Activated CD4-positive, alpha-beta T cell treated with anti-CD3 and anti-CD28 coated beads for 24 hours (primary cell): ENCODE measurements at places on chromosomes 6 and 20.

GRCh38 chr6:114707081-114707620 is 364.3 kb upstream of the HS3ST5 start:
- no peak for DNase-seq

DNA sequence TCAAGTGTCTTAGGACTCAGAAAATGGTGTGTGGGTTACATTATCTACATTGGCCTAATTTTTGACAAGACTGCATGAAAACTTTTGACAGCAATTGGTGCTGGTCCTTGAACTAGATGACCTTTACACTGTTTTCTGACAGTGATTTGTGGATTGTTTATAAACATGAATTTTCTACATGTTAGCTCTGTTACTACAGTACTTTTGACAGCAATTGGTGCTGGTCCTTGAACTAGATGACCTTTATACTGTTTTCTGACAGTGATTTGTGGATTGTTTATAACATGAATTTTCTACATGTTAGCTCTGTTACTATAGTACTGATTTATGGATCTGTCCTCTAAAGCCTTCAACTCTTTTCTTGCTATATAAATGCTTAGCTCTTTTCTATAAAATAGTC is 16.7 kb downstream of the KCTD20 start:
- DNase-seq: no peak

- DNase-seq: no peak
Observed at GRCh38 chr6:8642131-8642530, 206.8 kb upstream of the SLC35B3 start.

GRCh38 chr6:44399991-44400390 is 12.5 kb downstream of the CDC5L start:
- DNase-seq: no peak

DNA sequence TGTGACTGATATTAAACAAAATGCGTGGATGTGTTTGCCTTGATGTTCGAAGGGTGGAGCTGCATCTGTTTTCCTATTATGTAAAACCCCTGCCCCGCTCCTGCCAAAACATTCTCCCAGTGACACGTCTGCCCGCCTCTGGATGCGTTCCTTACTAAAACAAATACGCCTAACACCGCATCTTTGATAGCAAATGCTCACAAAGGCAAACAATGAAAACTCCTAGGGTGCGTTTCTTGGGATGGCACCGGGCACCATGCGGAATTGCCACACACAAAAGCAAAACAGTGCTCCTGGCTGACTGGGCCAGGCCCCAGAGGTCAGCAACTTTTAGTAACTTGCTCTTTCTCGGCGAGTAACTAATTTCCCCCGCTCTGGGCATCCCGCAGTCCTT is 9.0 kb upstream of the FOXC1 start:
- no peak for DNase-seq

- no peak for DNase-seq
Observed at GRCh38 chr6:135572051-135572450, 74.5 kb upstream of the AHI1 start.

DNA sequence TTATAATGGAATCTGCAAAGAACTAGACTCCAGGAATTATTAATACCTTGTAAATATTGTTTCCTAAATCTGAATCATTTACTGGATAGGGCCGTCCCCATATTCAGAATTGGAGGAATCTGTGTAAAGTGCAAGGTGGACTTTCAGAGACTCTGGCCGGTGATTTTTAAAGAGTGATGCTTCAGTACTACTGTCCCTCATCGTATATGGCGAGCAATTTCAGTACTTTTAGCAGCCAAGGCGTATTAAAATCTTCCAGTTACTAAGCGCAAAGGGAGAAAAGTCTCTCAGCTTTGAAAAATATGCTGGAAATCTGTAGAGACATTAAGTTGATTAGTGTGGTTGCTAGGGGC is 483 bp downstream of the SMIM26 start:
- DNase-seq: no peak

- DNase-seq: no peak
Observed at GRCh38 chr6:159852877-159853276, 37.9 kb upstream of the MAS1 start.

DNA sequence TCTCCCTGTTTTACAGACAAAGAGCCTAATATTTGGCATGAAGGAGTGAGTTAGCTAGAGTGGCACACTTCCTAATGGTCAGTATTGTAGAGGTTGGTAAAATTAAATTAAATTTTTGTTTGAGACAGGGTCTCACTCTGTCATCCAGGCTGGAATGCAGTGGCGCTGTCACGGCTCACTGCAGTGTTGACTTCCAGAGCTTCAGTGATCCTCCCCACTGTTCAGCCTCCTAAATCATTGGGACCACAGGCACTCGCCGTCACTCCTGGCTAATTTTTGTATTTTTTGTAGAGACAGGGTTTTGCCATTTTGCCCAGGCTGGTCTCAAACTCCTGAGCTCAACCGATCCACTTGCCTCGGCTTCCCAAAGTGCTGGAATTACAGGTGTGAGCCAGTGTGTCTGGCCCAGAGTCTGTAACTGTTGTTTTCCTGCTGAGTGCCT is 70.9 kb downstream of the SCAND1 start:
- no peak for DNase-seq

DNA sequence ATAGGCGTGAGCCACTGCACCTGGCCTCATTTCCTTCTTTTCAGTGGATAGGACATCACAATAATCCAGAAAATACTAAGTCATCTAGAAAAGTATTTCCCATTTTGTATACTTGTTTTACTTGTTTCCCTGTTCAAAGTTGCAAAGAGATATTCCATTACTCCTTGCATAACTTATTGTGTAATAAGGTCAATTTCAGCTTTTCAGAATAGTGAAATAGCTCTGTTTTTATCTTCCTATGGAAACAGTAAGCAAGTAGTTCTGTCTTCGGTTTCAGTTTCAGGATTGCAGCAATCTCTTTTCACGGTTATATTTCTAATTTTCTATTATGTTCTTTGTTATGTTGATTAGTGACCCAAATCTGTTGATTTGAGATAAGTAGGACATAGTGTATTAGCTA is 6.0 kb downstream of the STX11 start:
- DNase-seq: no peak

- DNase-seq: no peak
Observed at GRCh38 chr6:82750556-82750955, 315.1 kb downstream of the UBE3D start.

DNA sequence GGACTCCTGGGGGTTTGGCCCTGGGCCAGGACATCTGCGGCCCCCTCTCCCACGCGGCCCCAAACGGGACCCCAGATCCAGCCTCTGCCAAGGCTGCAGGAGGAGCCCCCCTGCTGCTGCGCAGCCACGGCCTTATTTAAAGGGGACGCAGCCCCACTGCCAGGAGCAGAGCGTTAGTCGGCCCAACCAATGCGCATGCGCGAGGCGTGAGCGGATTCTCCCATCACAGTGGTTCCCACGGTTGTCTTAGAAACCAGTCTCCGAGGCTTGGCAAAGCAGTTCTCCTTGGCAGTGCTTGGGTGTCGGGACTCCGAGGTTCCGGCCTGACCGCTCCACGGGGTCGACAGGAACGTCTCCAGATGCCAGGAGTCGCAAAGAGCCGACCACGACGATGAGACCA is 288.3 kb upstream of the ZNF337 start:
- DNase-seq: peak; percentile 19

GRCh38 chr6:6808343-6808742 is 219.8 kb downstream of the LY86 start:
- DNase-seq: no peak

DNA sequence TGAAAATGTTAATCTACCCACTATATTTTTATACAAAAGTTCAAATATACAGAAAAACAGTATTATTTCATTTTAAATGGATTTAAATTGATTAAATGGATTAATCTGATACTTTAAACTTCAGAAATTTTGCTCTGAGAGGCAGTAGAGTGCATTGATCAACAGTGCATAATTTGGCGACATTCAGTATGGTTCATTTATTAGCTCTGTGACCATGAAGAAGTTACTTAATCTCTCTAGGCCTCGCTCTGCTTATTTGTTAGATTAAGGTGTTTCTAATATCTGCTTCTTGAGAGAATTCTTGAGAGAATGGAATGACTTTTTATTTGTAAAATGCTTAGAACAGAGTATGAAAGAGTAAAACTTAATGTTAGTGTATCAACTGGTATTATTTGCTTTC is 8.9 kb downstream of the PDE7B start:
- DNase-seq: no peak

GRCh38 chr20:38210741-38211140 is 45.7 kb upstream of the TGM2 start:
- DNase-seq: no peak

DNA sequence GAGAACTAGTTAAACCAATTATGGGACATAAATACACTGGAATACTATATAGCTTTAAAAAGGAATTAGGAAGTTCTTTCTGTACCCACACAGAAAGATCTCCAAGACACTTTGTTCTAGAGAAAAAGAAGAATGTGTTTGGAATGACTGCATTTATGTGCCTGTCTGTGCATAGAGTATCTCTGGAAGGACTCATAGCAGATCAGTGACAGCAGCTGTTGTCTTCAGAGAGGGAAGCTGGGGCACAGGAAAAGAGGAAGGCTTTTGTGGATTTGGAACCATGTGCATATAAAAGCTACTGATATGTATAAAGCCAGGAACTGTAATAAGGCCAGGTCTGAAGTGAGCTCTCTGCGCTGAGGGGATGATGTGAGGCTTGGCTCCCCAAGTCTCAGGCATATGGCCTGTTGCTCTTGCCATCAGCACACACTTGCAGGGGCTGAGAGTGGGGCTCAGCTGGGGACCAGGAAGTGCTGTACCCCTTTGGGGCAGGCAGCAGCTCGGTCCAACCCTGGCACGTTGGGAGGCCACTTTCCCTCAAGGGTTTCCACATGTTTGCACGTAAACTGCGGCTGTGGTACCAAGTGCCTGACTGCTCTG is 31.8 kb upstream of the CCDC167 start:
- DNase-seq: no peak

DNA sequence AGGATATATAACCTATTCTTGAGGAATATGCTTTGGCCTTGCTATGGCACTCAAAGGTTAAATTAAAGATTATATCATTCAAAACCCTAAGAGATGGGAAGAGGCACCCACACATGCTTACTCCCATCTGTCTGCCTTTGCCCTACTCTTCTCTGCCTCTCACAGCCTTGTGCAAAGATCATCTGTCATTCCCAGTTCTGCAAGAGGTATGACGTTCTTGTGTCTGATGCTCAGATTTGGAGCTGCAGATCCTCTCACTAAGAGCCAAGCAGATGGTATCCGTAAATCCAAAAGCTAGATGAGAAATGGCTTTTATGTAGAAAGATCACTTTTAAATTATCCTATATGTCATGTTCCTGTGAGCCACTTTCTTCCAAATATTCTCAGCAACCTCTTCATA is 112.0 kb downstream of the GPR63 start:
- DNase-seq: no peak

DNA sequence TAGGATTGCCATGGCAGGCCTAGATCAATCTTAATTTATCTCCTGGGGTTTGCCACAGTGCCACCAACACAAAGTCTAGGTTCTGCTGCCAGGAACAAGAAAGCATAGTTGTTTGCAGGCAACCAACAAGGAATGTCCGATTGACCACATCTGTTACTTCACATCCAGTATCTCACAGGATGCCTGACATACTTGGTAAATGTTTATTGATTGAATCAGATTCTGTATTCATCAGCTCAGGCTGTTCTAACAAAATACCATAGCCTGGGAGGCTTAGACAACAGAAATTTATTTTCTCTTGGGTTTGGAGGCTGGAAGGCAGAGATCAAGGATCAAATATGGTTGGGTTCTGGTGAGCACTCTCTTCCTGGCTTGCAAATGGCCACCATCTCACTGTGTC is 26.3 kb upstream of the MC3R start:
- no peak for DNase-seq

- DNase-seq: no peak
Observed at GRCh38 chr6:154276810-154277628, 79.6 kb downstream of the IPCEF1 start.

GRCh38 chr6:13830803-13831202 is 16.4 kb upstream of the MCUR1 start:
- DNase-seq: no peak

DNA sequence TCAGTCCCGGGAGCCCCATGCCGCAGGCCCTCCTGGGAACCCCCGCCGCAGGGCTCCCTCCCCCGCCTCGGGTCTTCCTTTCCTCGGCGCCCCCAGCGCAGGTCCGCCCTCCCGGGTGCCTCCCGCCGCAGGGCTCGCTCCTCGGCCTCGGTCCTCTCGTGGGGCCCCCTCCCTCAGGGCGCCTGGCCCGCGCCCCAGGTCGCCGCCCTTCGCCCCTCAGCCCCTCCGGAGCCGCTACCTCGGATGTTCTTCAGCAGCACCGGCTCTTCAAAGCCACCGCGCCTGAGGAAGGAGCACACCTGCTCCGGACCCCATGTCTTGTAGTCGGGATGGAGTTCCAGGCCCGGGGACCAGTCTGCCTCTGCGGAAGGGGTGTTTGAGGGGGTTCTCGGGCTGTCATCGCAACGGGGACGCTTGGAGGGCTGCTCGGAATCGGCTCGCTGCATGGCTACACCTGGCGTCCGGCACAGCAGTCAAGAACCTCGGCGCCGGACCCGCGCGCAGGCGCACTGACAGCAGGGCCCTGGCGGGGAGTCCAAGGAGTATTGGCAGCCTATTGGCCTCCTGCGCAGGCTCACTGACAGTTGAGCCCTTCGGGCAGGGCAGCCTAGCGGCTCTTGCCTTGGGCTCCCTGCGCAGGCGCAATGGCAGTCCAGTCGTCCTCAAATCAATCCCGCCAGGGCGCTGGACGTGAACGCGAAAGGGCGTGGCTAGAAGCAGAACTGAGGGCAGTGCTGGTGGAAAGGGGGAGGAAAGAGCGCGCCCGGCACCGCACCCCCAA is at the start of gene SAMHD1:
SAMHD1 (minus strand) TSS at position 511 of the 781 bp plus-strand sequence; CDS start at position 446, 65 bp downstream.
- DNase-seq: peak; percentile 88

GRCh38 chr6:47922391-47922790 is 140.6 kb downstream of the OPN5 start:
- DNase-seq: no peak

DNA sequence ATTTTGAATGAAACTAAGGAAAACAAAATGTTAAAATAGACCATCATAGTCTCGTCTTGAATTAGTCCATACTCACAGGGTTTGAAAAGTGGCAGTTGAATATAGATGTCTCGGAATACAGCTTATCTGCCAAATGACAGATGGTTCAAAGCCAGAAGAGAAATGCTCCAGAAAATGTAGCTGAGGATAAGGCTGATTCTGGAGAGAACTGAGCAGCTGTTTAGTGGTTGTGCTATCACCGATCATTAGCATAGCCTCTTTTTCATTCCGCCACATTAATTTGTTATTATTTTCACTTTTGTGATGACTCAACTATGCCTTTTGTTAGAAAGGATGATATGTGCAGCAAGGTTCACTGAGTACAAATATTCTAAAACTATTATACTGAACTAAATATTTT is 390.2 kb upstream of the MAN1A1 start:
- DNase-seq: no peak
